ENCODE measurements at places on chromosomes 7 and 10. TPM values are rescaled to one million over a fixed set of nuclear protein-coding genes. Genes with fewer than 3 reads are reported as not detected.
A peak's percentile ranks its signal among the peaks of the same experiment; 100 is the strongest.

- DNase-seq = no peak
Measured at GRCh38 chr7:371119-371778, 81.3 kb downstream of the FOXL3 start.

- DNase-seq = no peak
Measured at GRCh38 chr10:93090619-93091018, 16.9 kb downstream of the CYP26A1 start.

GRCh38 chr10:86888585-86889381 is 68.6 kb downstream of the MMRN2 start:
- DNase-seq = peak; percentile 8

GRCh38 chr7:80902716-80903308 is 16.0 kb downstream of the SEMA3C start:
- no peak for DNase-seq

GRCh38 chr10:92699193-92699517 is 9.4 kb downstream of the HHEX start:
- no peak for DNase-seq

DNA sequence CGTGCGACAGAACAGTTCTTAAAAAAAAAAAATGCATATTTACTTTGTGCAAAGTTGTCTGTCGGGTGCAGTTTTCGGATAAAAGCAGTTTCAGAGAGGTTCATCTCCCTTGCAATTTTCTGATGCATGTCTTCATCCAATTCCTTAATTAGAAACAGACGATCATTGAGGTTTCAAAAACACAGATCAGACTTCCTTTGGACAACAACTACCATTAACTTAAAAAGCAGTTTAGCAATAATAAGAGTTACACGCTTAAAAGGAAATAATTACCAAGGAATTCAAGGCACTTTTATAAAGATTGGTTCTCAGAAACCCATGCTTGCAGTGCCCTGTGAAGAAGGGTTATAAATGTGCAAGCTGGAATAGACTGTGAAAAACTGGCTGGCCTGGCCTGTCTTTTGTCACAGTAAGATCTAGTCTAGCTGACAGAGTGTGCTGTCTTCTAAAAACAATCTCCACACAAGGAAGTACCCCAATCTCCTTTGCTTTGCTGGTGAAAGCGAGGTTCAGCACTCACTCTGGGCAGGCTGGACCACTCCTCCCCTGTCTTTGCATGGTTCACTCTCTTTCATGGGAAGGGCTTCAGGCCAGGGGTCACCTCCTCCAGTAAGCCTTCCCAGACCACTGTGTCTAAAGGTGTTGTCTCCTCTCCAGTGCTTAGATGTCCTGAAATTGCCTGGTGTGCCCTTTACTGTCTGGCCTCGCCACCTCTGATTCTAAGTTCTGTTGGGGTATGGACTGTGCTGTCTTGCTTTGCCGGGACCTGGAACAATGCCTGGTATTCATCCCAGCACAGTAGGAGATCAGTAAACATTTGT is 34.8 kb upstream of the HNRNPH3 start:
- DNase-seq = no peak

- no peak for DNase-seq
Measured at GRCh38 chr7:156544919-156545715, 95.5 kb upstream of the RNF32 start.

DNA sequence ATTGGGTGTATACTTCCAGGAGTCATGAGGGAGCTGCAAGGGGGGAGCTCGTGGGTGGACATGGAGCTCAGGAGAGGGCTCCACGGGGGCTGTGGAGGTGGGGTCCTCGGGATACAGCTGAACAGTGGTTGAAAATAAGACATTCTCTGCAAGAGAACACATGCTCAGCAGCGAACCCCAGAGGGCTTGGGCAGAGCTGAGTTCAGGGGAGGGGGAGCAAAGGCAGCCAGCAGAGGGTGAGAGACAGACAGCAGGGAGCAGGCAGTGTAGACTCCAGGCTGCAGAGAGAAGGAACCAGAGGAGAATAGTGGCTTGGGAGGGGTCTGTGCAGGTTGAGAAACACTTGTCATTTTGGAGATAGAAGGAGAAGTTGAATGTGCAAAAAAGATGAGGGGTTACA is 73.0 kb upstream of the LRRC18 start:
- DNase-seq = no peak

The PTPRE gene
- total RNA-seq = 47.6 TPM

The ATOH7 gene
- total RNA-seq = not detected

DNA sequence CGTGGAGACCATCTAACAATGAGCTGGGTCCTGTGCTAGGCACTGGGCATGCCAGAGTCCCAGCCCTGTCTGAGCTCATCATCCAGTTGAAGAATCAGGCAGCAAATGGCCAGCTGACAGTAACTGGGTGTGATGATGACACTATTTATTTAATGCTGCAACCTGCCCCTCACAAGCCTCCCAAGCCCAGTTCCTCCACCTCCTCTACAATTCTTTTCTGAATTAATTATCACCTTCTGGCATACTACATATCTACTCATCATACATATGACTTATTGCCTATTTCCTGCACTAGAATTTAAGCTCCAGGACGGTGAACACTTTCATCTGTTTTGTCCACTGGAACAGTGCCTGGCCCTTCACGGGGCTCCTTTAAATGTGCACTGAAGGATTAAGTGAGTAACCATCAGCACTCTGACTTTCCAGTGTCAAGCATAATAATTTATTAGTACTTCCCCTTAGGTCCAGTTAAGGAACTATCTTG is 96.7 kb upstream of the LAMB4 start:
- no peak for DNase-seq

The MUC12 gene
- 0.60 TPM for total RNA-seq

The SH2D4B gene
- 0.31 TPM for total RNA-seq

DNA sequence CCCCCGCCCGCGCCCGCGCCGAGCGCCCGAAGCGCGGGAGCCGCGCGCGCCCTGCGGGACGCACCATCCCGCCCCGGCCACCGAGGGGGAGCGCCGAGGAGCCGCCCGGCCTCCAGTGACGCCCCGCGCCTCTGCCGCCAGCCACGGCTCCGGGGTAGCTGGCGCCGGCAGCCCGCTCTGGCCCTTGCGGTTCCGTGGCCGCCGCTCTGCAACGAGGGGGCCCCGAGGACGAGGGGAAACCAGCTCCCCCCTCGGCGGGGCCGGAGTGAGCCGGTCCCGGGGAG is at the start of gene PAXIP1:
Gene PAXIP1, minus strand, starts transcription at position 33 of the 284 bp plus-strand sequence. CDS start 195 bp downstream, outside the sequence.
- DNase-seq = no peak

GRCh38 chr10:66862687-66863258 is 63.1 kb upstream of the LRRTM3 start:
- no peak for DNase-seq

DNA sequence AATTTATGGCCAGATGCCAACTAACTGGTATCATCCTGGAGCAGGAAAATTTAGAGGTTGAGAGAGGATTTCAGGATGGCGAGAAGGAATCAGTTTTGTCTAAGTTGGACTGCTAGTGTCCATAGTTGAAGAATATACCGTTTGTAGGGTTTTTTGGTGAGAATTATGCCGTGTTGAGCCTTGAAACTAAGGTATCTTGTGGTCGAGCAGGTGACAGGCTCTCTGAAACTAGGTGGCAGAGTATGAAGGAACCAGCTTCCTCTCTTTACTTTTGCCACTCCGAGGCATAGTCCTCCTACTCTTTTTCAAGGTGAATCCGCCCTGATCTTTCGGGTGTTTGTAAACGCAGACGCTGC is 9.7 kb downstream of the MDFIC start:
- no peak for DNase-seq

DNA sequence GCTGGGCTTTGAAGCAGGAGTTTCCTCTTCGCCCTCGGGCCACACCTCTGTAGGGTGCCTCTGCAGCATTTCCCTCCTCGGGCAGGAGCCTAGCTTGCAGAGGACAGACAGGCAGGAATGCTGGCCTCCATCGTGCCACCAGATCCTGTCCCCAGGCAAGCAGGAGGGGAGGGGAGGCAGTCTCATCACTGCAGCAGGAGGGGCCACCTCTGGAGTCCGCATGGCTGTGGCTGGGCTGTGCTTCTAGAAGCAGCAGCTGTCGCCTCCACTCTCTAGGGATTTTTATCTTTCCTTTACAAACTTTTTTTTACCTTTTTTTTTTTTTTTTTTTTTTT is 181.4 kb downstream of the CUX1 start:
- no peak for DNase-seq

DNA sequence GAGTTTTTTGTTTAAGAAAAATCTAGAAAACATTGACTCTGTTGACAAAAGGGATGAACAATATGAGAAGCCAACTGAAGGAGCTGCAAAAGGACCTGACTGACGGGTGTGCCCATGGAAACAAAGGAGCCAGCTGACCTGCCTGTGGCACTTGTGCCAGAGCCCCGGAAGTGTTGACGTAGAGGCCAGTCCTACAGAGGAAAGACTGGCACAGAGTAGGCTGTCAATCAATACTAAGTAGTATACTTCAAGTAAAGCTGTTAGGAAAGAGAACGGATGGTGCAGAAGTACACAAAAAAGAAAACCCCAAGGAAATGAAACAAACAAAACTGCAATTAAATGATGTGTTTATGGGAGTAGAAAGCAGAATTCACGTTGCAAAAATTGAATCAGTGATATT is 19.0 kb upstream of the ABI1 start:
- DNase-seq = no peak

DNA sequence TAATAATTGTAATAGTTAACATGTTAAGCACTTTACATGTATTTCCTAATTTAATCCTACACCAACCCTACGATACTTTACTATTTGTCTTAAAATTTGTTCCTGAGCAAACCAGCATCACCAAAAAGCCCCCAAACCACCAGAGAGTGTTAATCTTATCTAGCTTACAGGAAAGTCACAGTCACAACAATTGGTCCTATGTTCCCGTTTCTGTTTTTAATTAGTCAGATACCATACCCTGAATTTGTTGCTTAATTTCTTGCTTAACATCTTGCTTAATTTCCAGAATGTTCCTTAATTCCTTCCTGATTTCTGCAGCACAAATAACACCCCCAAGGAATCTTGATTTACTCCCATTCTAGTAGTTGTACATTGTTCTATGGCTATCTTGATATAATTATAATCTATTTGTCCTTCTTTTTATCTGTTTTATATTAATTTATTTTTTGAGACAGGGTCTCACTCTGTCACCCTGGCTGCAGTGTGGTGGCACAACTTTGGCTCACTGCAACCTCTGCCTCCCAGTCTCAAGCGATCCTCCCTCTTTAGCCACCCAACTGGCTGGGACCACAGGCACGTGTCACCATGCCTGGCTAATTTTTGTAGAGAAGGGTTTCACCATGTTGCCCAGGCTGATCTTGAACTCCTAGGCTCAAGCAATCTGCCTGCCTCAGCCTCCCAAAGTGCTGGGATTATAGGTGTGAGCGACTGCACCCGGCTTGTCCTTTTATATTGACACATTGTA is 6.6 kb upstream of the PDSS1 start:
- DNase-seq = no peak

The NANOS1 gene
- 0.14 TPM for total RNA-seq

The SFTPA1 gene
- not detected for total RNA-seq

DNA sequence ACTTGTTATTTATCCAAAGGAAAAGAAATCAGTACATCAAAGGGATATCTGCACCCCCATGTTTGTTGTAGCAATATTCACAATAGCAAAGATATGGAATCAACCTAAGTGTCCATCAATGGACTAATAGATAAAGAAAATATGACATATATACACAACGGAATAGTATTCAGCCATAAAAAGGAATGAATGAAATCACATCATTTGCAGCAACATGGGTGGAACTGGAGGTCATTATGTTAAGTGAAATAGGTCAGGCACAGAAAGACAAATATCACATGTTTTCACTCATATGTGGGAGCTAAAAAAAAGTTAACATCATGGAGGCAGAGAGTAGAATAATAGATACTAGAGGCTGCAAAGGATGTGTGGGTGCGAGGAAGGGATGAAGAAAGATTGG is 25.0 kb upstream of the KAT6B start:
- DNase-seq = no peak

The ARHGEF5 gene
- total RNA-seq = 9.0 TPM

The CYP2W1 gene
- total RNA-seq = not detected

The CYP26A1 gene
- not detected for total RNA-seq

DNA sequence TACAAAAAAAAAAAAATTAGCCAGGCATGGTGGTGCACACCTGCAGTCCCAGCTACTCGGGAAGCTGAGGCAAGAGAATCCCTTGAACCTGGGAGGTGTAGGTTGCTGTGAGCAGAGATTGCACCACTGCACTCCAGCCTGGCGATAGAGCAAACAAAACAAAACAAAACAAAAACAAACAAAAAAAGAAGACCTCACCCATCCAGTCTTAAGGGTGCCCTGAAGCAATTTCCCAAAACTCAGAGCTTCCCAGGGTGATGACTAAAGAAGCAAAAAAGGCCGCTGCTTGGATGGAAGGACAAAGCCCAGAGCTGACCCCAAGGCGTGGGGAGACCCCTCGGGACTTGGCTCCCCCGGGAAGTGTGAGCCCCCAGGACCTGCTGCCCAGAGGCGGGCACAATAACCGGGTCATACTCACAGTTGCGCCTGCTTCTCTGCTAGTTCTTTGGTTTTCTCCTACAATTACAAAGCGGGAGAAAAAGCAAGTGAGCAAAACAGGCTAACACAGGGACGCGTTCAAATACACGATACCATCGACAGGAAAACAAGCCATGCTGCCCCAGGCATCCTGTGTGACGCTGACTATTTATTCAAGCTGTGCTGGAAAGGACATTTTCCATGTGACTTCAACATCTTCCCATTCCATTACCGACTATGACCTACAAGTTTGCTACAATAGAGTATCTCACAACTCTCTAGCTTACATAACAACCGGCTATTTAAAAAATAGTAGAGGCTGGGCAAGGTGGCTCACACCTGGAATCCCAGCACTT is 29.9 kb downstream of the PAPOLB start:
- DNase-seq = no peak

DNA sequence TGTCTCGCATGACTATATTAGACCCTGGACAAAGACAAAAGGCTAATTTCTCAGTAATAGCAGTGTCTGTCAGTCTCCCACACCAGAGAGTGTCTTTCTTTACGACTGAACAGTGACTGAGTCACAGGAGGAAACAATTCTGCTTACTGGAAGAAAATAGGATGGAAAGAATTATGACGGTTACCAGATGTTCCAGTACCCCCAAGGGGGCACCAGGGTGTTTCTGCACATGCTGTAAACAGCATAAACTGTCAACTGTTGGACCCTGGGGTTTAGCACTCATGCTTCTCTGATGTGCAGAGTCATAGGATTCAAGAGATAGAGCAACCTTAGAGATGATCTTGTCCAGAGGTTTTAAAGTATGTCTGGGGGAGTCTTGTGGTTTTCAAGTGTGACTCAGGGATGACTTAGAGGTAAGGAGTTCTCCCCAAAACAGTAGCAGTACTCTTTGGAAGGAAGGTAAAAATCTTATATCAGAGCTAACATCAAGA is 291.7 kb downstream of the THSD7A start:
- no peak for DNase-seq

- DNase-seq = no peak
Measured at GRCh38 chr10:101244321-101245050, 15.2 kb upstream of the LBX1 start.

DNA sequence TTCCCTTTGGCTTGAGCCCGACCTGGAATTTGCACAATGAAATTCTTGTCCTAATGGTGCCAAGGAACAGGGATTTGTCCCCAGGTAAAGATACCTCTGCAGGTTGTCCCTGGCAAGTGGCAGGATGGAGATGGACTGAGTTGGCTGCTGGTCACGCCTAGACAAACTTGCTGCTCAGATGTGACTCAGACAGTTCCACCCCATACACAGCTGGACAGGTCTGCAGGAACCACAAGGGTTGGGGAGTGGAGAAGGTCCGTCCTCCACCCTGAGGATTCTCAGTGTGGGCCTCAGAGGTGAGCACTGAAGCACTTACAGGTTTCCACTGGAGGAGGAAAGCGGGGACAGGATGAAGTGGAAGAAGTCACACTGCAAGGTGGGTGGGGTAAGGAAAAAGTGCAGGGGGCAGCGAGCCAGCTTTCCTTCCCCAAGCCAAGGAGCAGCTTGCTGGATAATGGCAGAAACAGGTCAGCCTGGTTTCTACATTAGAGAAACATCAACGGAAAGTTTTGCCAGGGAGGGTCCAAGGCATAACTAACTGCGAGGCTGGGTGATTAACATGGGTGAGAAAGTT is 20.5 kb downstream of the ITPRIP start:
- no peak for DNase-seq

Measured in CD4-positive, alpha-beta T cell (primary cell).